ENCODE measurements at places on chromosomes 12 and 14. TPM values are rescaled to one million over a fixed set of nuclear protein-coding genes. Genes with fewer than 3 reads are reported as not detected.

- no peak for DNase-seq
Observed at GRCh38 chr12:122929812-122930211, 33.9 kb upstream of the VPS37B start.

Gene LTB4R2
- polyA plus RNA-seq: 2.6 TPM

DNA sequence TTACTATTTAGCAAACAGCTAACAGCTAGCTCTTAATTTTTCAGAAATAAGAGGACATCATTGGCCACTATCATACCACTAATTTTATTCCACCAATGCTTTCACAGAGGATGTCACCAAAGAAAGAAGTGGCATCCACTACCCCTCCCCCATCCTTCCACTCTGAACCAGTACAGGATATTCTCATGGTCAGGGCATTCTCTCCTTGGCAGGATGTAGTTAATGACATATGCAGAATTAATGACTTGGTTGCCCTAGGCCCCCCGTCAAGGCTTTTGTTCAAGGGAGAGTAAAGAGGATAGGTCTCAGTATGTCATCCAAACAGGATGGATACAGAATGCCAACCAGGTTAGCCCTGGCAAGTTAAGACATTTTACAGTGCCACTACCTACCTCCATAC is 18.9 kb upstream of the NUP107 start:
- DNase-seq: no peak

- no peak for DNase-seq
Observed at GRCh38 chr12:128829861-128830504, 6.2 kb upstream of the SLC15A4 start.

DNA sequence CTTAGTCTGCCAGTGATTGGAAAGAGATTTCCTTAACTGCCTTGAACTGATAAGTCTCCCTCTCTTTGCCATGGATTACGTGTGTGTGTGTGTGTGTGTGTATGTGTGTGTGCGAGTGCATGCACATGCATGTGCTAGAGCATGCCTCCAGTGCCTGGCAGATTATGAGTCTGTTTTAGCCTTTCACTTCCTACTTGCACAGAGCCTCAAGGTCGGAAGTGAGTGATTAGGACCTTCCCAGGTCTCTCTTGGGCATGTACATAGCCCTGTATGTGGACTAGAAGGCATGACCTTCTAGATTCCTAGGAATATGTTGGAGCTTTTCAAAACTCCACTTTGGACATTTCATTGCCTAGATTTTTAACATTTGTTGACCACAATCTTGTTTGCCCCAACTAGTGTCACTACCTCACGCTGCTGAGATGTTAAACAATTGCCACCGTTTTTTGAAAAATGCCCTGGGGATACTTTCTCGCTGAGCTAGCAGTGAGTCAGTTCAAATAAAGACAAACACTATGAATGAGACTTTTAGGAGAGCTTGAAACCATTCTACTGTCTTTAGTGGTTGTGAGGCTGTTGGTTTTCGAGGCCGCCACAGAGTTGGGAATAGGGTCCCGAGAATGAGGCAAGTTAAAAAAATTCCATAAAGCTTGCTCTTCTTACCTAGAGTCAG is 28.2 kb downstream of the KIAA0586 start:
- DNase-seq: no peak

GRCh38 chr14:99224116-99224910 is 47.7 kb downstream of the BCL11B start:
- DNase-seq: no peak

GRCh38 chr12:14367040-14367661 is 1.7 kb downstream of the ATF7IP start:
- peak; percentile 67 for DNase-seq

Gene REP15
- not detected for polyA plus RNA-seq

- DNase-seq: no peak
Observed at GRCh38 chr14:73741876-73742519, 27.8 kb upstream of the PNMA1 start.

Gene SLIRP
- 218 TPM for polyA plus RNA-seq

DNA sequence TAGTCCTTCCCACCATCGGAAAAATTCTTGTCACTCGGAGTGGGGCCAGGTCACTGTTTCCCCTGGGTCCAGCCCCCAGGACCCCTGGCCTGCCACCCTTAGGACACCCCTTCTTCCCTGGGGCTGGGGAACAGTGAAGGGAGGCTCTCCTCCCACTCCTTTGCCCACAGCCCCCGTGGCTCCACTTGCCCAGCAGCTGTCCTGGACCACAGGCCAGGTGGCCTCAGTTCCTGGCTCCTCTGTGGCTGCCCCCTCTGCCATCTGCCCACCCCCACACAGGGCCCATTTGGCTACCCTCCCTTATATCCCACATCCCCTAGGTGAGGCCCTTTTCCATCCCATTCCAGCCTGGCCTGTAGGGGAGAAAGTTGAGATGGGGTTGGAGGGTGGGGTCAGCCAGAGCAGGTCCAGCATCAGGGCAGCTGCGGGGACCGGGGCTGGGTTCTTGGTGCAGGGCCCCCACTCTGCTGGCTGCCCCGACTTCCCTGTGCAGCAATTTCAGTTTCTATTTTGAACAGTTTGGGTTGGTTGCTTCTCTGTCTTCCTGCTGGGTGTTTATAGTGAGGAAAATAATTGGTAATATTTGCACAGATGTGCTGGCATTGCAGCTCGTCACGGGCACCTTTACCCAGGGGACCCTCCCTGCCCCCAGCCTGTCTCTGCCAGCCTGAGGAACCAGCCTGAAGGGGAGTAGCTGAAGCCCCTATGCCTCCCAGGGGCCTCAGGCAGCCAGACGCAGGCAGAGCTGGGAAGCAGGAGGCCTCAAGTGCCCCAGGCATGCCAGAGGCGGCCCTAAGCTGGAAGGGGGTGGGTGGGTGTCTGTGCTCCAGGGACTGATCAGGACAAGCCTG is 23.4 kb downstream of the SYNDIG1L start:
- DNase-seq: no peak

- DNase-seq: no peak
Observed at GRCh38 chr12:113059071-113059595, 2.6 kb downstream of the DTX1 start.

Gene RFLNA
- polyA plus RNA-seq: not detected

- no peak for DNase-seq
Observed at GRCh38 chr14:50333014-50333509, 20.9 kb downstream of the DMAC2L start.

DNA sequence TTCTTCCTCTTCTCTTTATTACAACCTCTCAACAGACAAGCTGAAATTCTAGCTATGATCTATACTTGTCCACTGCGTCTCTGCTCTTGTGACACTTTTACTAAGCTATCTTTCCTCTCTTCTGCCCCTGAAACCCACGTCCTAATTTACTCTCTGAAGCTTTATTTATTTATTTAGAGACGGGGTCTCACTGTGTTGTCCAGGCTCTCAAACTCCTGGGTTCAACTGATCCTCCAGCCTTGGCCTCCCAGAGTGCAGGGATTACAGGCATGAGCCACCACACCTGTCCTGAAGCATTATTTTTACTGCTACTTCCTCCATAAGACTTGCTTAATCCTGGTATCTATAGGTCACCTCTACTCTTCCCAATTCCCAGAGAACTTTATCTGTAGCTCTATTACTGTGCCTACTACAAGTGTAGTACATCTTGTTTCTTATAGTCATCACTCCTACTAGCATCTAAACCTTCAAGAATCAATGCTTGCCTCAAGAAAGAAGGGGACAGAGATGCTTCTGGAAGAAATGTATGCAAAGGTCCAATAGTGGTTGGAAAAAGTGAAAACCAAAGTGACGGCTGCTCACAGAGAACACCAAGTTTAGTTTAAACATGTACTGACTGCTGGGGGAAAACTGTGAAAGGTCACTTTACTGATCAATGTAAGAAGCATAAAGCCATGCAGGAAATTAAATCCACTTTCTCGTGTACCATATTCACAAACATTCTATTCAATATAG is 61.3 kb downstream of the MED13L start:
- DNase-seq: no peak

GRCh38 chr14:100891501-100892445 is 11.7 kb downstream of the RTL1 start:
- no peak for DNase-seq

- DNase-seq: peak; percentile 61
Observed at GRCh38 chr12:64796205-64796845, 28.1 kb upstream of the TBC1D30 start.

Gene KTN1
- 50.4 TPM for polyA plus RNA-seq

GRCh38 chr12:88401155-88401554 is 179.1 kb downstream of the KITLG start:
- no peak for DNase-seq

DNA sequence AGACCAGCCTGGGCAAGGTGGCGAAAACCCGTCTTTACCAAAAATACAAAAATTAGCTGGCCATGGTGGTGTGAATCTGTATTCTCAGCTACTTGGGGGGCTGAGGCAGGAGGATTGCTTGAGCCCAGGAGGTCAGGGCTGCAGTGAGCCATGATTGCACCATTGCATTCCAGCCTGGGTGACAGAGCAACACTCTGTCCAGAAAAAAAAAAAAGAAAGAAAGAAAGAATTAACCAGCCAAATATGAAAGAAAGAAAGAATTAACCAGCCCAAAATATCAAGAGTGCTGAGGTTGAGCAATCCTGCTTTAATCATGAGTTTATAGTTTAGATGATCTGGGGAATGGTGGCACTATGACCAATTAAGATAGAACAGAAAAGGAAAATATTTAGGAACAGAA is 3.5 kb upstream of the ACTN1 start:
- no peak for DNase-seq

- no peak for DNase-seq
Observed at GRCh38 chr12:14841761-14842160, 1.6 kb downstream of the ART4 start.

DNA sequence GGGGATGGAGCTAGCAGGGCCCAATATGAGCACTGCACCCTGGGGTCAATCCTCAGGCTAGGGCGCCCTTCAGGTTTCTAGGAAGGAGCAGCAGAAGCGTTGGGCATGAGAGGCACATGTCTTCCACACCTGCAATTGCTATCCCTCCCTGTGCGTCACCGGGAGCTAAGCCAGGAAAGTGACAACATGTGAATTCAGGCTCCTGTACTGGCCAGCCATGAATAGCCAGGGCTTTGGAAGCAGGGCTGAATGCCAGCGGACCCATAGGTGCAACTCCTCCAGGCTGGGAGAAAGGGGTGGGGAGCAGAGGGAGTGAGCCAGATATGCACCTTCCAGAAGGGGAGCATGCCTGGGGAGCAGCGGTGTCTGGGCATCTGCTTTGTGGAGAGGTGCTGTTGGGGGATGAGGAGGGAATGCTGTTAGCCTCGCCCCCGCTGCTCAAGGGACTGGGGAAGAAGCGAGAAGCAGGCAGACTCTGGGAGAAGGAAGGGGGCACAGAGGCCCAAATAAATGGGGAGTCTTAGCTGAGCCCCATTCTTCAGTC is 6.1 kb downstream of the HOXC5 start:
- DNase-seq: no peak

DNA sequence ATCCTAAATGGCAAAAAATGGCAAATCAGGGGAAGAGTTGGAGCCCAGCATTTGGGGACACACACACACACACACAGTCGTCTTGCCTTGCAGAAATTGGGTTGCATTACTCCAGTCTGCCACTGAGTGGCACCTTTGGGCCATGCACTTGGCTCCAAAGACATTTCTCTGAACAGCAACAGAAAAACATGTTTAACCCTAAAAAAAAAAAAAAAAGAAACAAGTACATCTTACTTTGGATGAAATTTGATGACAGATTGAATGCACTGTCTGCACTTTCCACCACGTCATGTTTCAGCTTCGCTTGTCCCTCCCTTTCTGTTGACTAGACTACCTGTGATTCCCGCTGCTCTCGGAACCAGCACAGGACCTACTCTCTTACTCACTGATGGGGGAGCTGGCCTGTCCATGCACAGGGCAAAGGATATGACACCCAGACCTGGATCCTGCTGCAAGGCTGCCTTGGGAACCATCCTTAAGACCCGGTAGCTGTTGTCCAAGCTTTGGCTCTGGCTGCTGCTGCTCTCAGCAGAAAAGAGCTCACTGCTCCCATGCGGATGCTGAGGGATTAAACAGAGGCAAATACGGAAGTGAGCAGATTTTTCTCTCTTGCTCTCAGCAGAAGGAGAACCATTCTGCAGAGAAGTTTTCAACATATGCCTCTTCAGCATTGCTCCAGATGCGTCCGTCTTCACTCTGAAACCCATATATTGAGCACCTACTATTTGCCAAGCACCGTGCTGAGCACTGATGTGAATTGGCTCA is 376.8 kb downstream of the DPF3 start:
- peak; percentile 67 for DNase-seq

GRCh38 chr12:23540572-23540971 is 408.9 kb downstream of the SOX5 start:
- DNase-seq: no peak

GRCh38 chr12:50887191-50887590 is 44.5 kb downstream of the TMPRSS12 start:
- no peak for DNase-seq

Gene RPL41
- 7,268 TPM for polyA plus RNA-seq

Gene PAX9
- polyA plus RNA-seq: not detected

Gene FMNL3
- 6.3 TPM for polyA plus RNA-seq

Gene NRIP2
- polyA plus RNA-seq: 0.82 TPM

DNA sequence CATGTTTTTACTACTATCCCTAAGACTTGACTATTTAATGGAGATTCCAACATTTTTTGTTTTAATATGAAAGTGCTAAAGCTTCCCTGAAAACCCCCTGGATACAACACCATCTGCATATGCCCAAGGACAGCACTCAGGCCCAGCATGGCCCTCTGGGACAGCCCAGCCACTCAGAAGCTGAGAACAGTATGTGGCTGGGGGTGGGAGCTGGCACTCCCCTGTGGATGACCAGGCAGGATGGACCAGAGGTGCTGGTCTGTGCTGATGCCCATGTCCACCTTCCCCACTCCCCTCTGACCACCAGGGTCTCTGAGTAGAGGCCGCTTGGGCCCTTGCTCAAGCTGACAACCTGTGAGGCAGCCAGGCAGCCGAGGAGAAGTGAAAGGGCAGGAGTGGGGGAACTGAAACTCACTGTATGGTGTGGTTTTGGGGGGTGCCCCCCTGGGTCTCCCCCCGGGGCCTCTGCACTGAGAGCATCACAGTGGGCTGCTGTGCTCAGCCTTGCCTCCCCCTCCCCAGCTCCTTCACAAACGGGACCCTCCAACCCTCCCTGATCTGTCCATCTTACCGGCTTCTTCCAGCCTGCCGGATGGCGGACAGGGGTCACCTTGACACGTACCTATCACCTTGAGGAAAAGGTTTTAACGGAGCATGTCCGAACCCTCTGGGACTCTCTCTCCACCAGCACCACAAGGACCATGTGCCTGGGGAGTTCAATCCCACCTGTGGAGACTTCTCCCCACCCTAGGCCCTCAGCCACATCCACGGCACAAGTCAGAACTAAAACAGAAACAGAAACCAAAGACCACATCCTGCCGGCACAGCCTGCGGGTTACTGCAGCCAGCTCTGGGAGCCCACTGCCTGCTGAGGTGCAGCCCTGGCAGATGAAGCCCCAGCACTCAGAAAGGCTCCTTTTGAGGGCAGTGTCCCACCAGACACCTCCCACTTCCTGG is at the start of gene TMEM229B:
TSS of gene TMEM229B (minus strand) at position 785 of the 957 bp plus-strand sequence. CDS start 14,798 bp downstream, outside the sequence.
- peak; percentile 61 for DNase-seq

DNA sequence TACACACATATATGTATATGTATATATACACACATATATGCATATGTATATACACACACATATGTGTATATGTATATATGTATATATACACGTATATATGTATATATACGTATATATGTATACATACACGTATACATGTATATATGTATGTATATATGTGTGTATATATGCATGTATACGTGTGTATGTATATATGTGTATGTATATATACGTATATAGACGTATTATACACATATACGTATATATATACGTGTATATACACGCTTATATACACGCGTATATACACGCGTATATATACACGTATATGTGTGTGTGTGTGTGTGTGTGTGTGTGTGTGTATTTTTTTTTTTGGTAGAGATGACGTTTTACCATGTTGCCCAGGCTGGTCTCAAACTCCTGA is 32.9 kb upstream of the ZNF740 start:
- DNase-seq: no peak

Data from CD8-positive, alpha-beta memory T cell (primary cell).